Hematopoietic multipotent progenitor cell treated with erythropoietin and hydrocortisone succinate and interleukin-3 and kit ligand, for 8 days (in vitro differentiated cells): ENCODE measurements at places on chromosomes 1 and 21.
A peak's percentile ranks its signal among the peaks of the same experiment; 100 is the strongest.

DNA sequence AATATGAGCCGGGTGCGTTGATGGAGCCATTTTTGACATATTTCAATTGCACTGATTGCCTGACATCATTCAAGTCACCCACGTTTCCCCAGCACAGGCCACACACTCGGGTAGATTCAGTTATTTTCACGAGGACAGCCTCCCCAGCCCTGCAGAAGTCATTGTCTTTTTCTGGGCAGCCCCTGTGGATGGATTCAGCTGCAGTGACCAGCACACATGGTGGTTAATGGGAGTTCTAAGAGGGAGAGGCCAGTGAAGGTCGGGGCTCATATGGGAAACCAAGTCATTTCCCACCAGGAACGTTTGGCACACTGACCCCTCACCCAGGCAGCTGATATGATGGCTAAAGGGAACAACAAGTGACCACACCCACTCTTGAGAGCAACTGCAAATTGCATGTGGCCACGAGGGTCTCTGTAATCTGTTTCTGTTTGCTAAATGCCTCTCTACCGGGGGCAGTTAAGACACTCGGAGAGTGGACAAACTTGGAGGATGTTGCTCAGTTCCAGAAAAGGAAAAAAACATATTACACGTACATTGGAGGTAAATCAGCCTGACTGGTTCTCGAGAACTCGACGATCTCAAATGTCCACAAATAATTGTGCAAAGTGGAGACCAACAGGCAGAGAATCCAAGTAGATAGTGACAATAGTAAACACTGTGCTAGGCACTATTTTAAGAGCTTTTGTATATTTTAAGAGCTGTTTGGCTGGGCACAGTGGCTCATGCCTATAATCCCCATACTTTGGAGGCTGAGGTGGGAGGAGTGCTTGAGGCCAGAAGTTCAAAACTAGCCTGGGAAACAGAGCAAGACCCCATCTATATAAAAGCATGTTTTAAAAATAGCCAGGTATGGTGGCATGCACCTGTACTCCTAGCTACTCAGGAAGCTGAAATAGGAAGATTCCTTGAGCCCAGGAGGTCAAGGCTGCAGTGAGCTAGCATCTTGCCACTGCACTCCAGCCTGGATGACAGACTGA, 167.2 kb upstream of the IRF2BP2 start:
- DNase-seq: peak; percentile 6

- no peak for DNase-seq
Measured at GRCh38 chr1:162370161-162370560, 6.5 kb downstream of the SPATA46 start.

DNA sequence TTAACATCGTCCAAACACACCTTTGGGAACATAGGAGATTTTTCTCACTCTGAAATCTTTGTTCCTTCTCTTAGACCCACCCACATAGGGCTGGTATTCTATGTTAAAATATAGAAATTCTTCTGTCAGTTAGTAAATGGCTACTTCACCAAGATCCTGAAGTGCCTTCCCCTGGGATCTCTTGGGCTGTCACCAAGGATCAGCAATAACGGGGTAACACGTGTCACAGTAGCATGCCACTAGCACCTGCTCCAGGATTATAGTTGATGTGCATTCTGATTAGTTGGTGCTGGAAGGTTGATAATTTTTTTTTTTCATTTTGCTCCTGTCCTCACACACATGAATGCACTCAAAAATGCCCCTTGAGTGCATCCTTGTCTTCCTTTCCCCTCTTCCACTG, 298.7 kb downstream of the NTNG1 start:
- DNase-seq: no peak

DNA sequence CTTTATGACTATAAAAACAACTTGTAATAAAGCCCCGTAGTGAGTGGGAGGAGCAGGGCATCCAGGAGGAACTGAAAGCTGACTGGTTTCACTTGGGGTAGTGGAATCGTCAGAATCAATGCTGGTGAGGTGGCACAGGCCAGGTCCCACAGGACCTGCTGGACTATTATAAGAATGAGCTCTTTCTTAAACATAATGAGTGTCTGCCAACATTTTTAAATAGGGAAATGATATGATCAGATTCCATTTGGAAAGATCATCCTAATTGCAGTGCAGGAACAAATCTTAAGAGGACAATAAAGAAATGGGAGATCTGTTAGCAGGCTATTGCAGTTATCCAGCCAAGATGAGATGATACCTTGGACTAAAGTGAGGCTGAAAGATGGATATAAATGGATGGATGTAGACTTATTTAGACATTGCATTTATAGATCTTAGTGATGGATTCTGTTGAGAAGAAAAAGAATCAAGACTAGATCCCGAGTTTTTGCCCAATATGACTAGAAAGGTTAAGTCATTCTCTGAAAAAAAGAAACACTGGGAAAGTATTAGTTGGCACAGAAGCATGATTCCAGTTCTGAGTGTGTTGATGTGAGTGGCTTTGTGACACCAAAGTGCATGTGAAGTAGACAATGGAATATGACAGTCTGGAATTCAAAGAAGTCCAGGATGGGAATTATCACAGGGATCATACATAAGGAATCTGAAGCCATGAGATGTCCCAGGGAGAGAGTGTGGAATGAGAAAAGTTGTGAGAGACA, 153.3 kb upstream of the SGIP1 start:
- no peak for DNase-seq

DNA sequence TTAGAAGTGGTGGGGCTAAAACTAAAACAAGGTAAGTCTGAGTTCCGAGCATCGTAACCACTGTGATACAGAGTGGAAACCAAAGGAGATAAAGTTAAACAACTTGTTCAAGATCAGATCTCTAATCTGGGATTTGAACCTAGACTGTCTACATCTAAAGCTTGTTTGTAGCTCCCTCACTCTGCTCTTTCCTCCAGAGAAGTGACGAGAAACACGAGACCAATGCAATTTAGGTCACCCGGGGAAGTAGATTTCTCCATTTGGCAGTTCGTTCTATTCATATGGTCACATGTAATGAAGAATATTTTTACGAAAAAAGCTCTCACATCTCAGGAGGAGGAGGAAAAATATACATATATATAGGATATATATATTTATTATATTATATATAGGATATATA, 1.8 kb downstream of the ADORA3 start:
- no peak for DNase-seq

DNA sequence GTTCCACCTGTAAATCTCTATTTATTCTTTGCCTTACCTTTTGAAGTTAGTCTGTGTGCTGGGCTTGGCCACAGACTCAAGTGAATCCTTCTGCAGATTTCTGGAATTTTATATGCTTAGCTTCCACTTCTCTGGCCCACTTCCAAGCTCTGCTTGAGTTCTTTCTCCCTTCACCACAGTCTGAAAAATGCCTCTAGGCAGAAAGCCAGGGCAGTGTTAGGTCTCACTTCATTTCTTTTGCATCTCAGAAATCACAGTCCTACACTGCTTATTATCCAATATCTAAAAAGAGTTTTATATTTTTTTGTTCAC, 48.9 kb downstream of the INKA2 start:
- no peak for DNase-seq

DNA sequence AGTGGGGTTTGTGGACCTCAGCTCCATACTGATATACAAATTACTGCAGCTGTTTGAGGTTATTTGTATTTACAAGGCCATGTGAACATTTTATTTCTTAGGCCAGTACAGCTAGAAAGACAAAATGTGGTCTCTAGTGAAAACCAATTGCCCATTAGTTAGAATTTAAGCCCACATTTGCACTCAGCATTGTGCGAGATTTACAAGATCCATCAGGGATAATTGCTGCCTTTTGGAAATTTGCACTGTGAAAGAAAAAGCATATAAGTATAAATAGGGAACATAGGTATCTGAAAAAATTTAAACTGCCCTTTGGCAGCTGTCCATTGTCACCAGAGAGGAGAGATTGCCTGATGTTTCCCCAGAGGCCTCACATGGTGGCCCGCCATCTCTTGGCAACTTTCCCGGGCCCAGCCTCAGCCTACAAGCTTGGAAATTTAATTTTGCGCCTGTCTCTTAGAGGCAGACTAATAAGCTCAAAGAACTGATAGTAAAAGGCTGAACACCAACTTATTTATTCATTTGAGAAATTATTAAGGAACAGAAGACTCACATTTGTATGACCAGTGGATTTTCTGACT, 120.7 kb downstream of the MAP3K21 start:
- no peak for DNase-seq

GRCh38 chr1:226217273-226217672, 6.2 kb upstream of the MIXL1 start:
- DNase-seq: no peak

DNA sequence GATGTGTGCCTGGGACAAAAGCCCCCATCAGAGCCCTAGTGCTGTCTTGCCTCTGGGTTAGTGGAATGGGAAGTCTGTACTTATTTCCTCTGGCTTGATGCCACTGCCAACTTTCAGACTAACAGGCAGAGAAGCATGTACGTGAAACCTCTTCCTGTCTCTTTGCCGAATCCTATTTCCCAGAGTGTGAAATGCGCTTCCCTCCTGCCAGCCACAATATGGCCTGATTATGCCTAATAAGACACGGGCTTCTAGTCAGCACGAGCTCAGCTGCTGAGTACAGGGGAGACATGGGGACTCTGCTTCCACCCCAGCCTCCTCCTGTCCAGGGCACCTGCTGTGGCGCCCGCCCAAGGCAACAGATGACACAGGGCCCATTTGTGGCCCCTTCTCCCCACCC, 111.4 kb downstream of the KCND3 start:
- DNase-seq: no peak

DNA sequence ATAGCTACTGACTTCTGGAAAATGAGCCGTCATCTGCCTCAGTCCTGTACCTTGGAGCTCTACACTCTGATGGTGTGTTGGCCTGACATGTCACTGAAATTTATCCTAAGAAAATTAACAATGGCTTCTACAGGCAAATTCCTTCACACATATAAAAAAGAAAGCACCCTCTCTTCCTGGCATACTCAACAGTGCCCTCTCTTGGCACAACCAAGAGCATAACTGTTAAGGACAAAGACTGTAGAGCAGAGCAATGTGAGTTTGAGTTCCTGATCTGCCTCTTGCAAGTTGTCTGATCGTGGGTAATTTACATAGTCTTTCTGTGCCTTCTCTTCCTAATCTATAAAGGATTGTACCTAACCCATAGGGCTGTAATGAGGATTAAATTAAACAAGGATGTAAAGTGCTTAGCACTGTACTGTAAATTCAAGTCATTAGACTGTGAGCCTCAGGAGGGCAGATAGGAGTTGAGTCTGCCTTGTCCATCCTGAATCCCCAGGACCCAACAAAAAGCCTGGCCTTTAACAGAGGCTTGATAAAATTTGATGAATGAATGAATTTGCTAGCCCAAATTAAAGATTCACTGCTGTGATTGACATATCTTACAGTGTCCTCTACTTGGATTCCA, 83.5 kb downstream of the SYF2 start:
- peak; percentile 60 for DNase-seq

DNA sequence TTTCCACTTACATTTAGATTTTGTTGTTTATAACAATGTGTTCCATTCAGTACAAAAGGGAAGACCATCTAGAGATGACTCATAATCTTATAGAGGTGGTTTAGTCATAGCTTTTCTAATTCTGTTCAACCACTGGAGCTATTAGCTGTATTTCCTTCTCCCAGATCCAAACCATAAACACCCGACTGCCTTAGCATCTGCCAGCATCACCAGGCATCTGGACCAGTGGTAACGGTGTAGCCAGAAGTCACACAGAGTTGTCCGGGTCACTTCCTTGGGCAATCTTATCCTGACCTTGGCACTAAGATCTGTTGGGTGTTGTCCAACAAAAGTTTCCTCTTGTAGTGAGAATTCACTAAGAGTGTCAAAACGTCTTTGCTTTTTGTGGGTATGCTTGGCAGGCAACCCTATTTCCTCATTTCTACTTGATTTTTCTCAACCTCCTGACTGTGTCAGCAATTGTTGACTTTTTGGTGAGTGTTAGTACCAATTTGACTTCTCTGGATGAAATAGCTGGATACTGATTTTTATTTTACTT, 372.1 kb upstream of the B3GALT2 start:
- DNase-seq: peak; percentile 10

- DNase-seq: no peak
Measured at GRCh38 chr1:240663169-240663879, 51.4 kb upstream of the GREM2 start.

- no peak for DNase-seq
Measured at GRCh38 chr1:180814258-180814657, 98.4 kb upstream of the KIAA1614 start.

- DNase-seq: peak; percentile 43
Measured at GRCh38 chr1:228475812-228476211, 11.4 kb upstream of the RNF187 start.

DNA sequence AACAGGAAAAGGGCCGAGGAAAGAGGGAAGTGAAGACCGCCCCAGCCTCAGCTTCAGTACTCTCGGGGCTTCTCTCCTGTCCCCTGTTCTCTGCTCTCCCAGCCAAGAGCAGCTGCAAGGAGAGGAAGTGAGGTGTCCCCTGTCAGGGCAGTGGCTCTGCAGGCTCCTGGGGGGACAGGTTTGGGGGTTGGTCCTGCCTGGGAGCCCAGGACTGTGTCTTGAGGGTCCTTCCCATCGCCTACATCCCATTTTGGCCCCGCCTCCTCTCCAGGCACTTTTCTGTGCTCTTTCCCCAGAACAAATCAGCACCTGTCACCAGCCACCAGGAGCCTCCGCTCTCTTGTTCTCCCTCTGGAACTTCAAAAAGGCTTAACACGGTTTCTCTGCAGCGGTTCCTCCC, 82.6 kb downstream of the VWA5B1 start:
- DNase-seq: no peak

DNA sequence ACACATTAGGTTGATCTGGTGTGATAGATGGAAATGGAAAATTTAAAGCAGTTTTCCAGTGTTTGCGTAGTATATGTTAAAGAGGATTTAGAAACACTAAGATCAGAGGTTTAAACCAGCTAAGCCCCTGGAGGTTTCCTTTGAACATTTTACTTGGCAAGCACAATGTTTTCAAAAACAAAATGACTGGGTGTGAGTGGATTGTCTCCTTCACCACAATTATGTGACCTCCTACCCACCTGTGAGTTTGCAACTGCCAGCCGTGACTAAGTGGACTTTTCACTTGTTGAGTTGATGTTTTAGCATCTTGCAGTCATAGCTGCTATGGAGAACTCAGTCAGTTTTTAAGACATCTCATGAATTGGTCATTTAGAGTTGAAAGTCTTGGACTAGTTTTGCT, 4.7 kb downstream of the CCDC190 start:
- DNase-seq: no peak
